Right kidney (tissue), 9 donors: ENCODE measurements at places on chromosomes 13 and 19.
A peak's percentile ranks its signal among the peaks of the same experiment; 100 is the strongest.

DNA sequence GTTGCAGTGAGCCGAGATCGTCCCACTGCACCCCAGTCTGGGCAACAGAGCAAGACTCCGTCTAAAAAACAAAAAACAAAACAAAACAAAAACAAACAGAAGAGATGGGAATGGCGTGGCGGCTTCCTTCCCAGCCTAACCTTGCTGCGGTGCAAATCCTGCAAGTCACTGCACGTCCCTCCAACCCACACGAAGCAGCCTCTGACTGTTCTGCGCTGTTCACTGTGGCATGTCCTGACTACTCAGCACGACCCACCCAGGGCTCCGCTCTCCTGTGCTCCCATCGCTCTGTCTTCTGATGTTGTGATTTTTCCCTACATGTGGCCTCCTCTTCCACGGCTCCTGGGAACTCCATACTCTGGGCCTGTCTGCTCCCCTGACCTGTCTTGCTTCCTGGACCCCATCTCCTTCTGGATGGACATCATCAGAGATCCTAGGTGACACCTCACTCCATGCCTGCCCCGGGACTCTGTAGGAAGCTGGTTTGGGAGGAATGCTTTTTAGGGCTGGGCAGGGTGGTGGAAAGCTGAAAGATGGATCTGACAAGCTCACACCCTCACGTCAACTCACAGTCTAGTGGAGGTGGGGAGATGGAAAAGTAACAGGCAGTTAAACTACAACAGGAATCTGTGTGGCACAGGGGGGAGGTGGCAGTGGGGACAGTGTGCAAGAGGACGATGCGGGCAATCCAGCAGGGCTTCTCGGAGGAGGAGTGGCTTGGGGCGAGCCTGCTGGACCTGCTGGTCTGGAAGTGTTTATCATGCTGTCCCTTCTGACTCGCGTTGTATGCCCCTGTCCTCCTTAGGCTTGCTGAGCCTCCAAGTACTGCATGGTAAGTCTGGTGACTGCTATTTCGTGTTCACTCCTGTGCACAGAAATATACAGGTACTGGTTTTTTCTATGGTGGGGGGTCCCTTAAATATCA lies 18.8 kb downstream of the ZSCAN5A start:
- DNase-seq, result no peak

- no peak for DNase-seq
Observed at GRCh38 chr13:35957241-35957731, 173.9 kb downstream of the DCLK1 start.

- no peak for DNase-seq
Observed at GRCh38 chr13:21240586-21240985, 64.1 kb downstream of the MRPL57 start.

DNA sequence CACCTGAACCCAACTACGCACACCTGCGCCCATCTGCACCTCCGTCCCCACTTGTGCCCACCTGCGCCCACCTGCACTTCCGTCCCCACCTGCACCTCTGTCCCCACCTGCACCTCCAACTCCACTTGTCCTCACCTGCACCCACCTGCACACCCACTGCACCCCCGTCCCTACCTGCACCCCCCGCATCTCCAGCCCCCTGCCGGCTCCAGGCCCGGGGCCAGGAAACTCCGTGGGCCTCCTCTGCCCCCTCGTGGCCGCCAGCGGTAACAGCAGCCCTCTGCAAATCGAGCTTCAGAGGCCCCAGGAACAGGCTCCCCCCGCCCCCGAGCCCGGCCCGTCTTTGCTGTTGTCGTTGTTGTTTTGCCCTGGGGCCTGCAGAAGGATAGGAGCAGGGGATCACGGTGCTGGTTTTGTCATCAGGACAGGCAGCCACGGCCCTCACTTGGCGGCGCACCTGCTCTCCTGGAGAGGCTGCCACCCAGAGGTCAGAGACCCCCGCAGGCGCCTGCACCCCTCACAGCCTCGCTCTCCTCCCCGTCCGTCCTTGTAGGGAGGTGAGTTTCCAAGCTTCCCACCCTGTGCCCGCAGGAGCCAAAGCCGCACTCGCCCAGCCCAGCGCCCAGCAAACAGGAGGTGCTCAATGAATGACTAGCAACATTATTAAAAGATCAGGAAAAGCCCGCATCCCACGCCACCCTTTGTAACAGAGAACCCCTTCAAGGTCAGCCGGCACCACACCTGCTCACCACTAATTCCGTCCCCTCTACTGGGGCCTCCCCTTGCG lies 65.4 kb downstream of the GNG7 start:
- DNase-seq, result peak; percentile 41

DNA sequence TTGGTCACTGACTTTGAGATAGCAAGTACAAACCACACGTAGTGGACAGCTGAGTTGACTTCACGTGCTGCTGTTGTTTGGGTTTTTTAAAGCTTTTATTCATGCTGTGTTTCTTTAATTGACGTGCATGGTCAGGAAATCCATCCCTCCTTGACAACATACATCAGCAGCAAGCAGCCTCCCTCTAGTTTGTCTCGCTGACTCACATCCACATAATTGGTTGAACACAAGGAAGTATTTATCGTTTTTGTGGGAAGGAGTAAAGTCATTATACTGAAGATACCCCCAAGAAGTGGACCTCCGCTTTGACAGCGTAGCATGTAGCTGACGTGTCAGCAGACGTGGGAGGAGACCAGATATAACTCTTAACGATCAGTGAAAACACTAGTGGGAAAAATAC lies 355.8 kb downstream of the MYO16 start:
- no peak for DNase-seq

- DNase-seq, result peak; percentile 38
Observed at GRCh38 chr19:49589502-49589905, 1.5 kb upstream of the PRR12 start.

- no peak for DNase-seq
Observed at GRCh38 chr19:51367255-51367564, 1.0 kb upstream of the ETFB start.

DNA sequence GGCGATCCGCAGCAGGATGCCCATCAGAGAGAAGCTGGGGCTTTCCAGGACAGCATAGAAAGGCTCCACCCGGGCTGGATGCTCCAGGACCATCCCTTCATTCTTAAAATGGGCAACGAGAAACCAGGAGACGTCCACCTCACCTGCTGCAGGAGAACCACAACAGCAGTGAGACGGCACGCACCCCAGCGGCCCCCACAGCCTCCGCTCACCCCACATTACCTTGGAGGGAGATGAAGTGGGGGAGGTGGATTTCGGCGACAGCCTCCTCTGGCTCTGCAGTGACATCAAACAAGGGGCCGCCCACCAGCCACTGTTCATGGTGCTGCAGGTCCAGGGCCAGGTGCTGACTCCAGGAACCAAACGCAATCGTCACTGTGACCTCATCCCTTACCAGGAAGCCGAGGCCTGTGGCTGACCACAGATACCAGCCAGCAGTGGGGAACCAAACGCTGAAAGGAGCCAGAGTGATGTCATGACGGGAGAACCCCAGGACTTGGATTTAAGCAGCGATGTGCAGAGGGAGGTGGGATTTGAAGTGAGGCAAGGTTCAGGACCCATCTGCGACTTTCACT lies 25.1 kb downstream of the CARD8 start:
- no peak for DNase-seq

- no peak for DNase-seq
Observed at GRCh38 chr19:30351774-30352173, 20.4 kb upstream of the ZNF536 start.

- DNase-seq, result no peak
Observed at GRCh38 chr19:43320546-43320945, 32.9 kb upstream of the CD177 start.

DNA sequence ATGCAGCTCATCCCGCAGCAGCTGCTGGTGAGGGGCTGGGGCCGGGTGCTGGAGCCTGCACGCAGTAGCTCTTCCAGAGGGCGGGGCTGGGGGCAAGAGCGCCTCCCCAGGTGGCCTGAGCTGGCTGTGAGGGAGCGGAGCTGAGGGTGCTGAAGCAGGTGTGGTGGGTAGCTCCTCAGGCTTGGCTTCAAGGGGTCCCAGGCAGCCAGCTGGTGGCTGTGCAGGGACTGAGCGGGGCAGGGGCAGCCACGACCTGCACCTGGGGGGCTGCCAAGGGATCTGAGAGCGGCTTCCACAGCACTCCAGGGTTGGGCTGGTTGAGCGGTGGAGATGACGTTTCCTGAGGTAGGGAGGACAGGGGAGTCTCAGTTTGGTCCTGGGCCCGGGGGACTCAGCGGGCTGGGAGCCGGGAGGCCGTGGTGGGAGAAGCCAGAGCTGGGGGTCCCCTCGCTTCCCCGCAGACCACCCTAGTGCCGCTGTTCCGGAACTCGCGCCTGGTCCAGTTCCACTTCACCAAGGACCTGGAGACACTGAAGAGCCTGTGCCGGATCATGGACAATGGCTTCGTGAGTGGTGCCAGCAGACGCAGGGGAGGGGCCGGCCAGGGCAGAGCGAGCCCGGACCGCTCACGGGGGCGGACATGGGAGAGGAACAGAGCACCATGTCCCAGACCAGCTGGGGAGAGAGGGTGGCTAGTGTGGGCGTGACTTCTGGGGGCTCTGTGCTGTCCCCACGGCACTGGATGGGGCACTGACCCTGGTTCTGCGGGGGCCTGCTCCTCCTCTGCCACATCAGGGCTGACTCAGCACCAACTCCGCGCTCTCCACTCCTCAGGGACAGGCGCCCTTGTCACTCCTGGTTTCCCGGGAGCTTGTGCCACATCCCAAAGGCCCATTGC lies 7.4 kb downstream of the PTOV1 start:
- no peak for DNase-seq

- no peak for DNase-seq
Observed at GRCh38 chr19:14218620-14219330, 12.8 kb upstream of the ADGRL1 start.

DNA sequence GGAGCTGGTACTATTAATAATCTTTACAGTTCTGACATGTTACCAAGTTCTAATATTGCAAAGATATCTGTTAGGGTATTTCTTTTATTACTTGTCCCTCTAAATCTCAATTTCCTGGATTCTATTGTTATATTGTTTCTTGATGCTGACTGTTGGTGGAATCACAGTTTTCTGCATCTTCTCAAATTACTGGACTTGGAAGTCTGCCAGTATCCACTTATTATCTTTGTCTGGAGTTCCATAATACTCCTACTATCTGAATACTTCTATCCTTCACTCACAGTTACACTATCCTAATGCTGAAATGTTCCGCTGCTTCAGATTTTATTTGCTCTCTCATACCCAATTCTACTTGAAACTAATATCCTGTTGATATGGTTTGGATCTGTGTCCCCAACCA lies 1985.7 kb upstream of the PRR20A start:
- DNase-seq, result no peak

- DNase-seq, result no peak
Observed at GRCh38 chr19:16088351-16089009, 12.2 kb downstream of the TPM4 start.
